ENCODE measurements at places on chromosomes 5 and 9.

DNA sequence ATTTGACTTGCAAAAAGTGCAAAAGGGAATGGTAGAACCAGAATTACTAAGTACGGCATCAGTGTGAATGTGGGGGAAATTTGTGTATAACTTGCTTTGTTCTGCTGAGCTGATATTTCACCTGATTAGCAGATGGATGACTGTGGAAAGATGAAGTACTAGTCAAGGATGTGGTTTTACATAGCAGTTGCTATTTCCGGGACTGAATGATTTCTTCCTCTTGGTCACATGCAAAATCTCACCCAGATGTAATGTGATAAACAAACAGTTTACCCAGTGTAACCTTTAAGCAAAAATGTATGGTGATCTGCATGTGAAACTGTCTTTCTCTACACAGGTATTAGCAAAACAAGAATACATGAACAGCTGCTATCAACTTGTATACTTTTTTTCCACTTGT, 46.1 kb downstream of the DCP2 start:
- H3K4me1 ChIP-seq: peaks cover 68% of the 10 kb centered on the region
- no peak for DNase-seq
- no peaks in the 10 kb centered on the region for H3K27me3 ChIP-seq
- peak overlapping the region; percentile 40 for H3K4me3 ChIP-seq
- H3K27ac ChIP-seq: peak overlapping the region; percentile 86
- H3K36me3 ChIP-seq: peaks cover 76% of the 10 kb centered on the region

- no peak overlapping the region for H3K4me3 ChIP-seq
- no peaks in the 10 kb centered on the region for H3K36me3 ChIP-seq
- H3K27ac ChIP-seq: no peak overlapping the region
- DNase-seq: no peak
These were observed 120.5 kb upstream of the BOD1 start for GRCh38 chr5:173736923-173737412.

DNA sequence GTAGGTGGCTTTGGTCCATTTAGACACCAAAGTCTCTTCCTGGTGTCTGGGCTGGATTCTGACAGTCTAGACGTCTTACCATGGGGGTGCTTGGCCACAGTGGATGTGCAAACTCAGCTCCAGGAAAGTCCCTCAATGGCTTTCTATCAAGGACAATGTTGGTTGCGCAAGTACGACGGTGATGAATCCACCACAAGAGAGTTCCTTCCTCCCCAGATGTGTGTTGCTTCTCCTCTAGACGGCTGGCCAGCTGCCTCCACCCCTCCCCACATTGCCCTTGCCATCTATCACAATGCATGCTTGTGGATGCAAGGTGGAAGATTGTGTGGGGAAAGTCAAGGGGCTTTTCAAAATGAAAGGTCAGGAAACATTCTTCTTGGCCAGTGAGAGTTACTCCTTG, 89.7 kb upstream of the IRX2 start:
- H3K4me3 ChIP-seq: no peak overlapping the region
- H3K27me3 ChIP-seq: no peaks in the 10 kb centered on the region
- no peak for DNase-seq
- H3K27ac ChIP-seq: no peak overlapping the region

DNA sequence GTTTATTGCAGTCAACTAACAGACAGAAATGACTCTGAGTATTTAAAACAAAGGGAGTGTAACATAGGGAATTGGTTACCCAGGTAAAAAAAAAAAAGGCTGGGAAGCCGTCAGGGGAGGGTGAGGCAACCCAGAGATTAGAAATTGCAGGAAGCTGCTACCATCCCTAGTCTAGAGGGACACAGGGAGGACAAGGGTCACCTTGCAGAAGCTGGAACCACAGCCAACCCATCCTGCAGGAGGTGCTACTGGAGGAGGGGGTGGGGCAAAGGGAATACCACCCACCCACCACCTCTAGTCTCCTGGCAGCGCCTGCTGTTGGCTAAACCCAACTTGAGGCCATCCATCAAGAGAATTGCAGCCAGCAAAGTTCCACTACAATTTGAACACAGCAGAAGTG, 6.5 kb downstream of the CAST start:
- H3K4me3 ChIP-seq: no peak overlapping the region
- H3K4me1 ChIP-seq: peaks cover 25% of the 10 kb centered on the region
- no peak overlapping the region for H3K27ac ChIP-seq
- H3K27me3 ChIP-seq: no peaks in the 10 kb centered on the region
- no peak for DNase-seq
- peaks cover 30% of the 10 kb centered on the region for H3K36me3 ChIP-seq

- peaks cover 2% of the 10 kb centered on the region for H3K4me1 ChIP-seq
- no peak for DNase-seq
- peaks cover 11% of the 10 kb centered on the region for H3K36me3 ChIP-seq
- H3K27ac ChIP-seq: no peak overlapping the region
These were observed 87.6 kb downstream of the DAP start for GRCh38 chr5:10673407-10673806.
